ENCODE measurements at places on chromosomes 5 and 9.

GRCh38 chr5:24363789-24364481 lies 280.8 kb downstream of the CDH10 start:
- DNase-seq = no peak

GRCh38 chr9:68802525-68803015 lies 97.5 kb downstream of the PIP5K1B start:
- DNase-seq = no peak

DNA sequence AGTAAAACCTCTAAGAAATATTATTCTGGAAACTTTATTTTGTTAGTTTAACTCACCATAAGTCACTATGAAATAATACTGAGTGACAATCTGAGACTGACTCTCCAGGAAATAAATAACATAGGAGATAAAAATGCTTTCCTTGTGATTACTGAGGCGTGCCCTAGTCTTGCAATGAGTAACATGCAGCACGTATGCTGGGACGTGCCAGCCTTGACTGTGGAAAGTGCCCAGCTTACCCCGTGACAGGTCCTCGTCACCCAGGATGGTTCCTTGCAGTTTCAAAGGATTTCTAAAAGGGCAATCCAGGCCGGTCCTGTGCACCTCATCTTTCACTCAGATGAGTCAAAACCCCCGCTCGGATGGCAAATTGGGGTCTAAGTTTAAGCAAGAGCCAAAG lies 720.8 kb upstream of the ADAMTS16 start:
- no peak for DNase-seq

DNA sequence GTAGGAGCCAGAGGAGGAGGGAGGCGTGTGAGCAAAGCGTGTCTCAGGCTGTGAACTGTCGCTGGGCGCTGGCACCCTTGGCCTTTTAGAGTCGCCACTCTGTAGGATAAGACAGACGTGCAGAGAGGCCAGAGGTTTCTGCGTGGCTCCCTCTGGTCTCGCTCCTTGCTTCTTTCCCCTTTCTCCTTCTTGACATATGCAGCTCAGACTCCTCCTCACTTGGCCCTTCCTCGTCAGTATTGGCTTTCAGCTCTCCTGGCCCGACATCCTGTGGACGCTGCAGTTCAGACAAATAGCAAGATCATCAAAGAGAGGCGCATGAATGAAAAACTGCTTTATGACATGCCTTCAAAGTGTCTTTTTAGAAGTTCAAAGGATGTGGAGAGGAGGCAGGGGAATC lies 116.8 kb upstream of the SPRY4 start:
- no peak for DNase-seq

- no peak for DNase-seq
Observed at GRCh38 chr9:121582641-121583040, 68.8 kb upstream of the DAB2IP start.

DNA sequence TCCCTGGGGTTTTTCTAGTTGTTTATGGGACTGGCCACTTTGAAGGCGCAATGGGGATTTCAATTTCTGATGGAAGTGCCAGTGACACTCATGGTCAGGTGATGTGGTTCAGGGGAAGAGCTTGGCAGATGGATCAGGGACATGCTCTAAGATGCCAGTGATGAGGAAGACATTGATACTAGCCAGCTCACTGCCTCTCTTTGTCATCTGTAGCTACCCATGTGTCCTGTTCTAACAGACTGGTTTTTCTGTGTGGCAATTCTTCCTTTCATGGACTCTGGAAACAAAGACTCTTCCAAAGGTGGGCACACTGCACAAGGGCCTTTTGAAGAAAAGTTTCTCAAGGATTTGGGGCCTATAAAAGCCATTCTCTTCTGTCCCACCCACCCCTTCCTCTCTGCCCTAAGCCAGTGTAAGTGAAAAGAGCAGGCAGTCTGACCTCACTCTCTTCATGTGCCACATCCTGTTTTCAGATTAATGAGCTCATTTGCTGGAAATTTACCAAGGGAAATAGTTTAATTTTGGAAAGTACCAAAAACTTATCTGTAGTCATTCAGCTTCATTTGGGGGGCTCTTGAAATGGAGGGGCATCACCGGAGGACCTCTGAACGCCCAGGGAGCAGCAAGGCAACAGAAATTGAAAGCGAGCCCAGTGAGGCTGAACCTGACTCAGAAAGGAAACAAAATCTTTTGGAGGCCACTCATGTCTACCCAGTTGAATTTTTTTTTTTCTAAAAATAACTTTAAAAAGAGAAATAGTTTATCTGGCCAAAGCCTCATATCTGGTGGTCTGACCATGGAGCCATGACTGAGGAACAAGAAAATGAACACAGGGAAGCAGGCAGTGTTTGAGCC lies 4.9 kb upstream of the TRAF1 start:
- peak; percentile 48 for DNase-seq

- no peak for DNase-seq
Observed at GRCh38 chr5:102975045-102975444, 144.9 kb downstream of the GIN1 start.

GRCh38 chr9:79939819-79940218 lies 368.1 kb downstream of the TLE4 start:
- DNase-seq = no peak

DNA sequence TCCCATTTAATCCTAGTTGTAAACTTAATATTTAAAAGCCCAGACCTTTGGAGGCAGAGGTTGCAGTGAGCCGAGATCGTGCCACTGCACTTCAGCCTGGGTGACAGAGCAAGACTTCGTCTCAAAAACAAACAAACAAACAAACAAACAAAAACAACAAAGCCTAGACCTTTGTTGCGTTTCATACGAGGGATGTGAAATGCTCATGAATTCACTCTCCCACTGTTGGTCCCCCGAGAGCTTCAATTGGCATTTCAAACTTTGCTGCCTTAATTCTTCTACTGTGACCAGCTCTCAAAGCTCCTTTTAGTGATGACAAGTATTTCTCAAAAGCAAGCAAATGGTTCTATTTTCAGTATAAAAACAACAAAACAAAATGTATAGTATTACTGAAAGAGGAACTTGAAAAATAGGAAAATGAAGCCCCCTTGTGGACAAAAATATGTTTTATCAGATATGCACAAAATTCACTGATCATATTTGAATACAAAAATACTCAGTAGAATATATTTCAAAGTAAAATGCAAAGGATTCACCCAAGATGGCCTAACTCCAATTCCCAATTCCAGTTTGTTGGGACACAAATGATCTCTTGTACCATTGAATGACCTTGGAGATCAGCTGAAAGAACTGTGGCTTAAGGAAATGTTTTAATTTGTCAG lies 140.4 kb downstream of the ESM1 start:
- DNase-seq = no peak

- no peak for DNase-seq
Observed at GRCh38 chr5:109921735-109922380, 232.1 kb downstream of the MAN2A1 start.

- no peak for DNase-seq
Observed at GRCh38 chr9:69023650-69024049, 9.7 kb upstream of the PRKACG start.

DNA sequence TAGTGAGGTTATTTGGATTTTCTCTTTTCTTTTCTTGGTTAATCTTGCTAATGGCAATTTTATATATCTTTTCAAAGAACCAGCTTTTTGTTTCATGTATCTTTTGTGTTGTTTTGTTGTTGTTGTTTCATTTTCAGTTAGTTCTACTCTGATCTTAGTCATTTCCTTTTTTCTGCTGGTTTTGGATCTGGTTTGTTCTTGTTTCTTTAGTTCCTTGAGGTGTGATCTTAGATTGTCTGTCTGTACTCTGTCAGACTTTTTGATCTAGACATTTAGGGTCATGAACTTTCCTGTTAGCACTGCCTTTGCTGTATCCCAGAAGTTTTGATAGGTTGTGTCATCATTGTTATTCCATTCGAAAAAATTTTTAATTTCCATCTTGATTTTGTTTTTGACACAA lies 399.7 kb downstream of the TLE1 start:
- no peak for DNase-seq

DNA sequence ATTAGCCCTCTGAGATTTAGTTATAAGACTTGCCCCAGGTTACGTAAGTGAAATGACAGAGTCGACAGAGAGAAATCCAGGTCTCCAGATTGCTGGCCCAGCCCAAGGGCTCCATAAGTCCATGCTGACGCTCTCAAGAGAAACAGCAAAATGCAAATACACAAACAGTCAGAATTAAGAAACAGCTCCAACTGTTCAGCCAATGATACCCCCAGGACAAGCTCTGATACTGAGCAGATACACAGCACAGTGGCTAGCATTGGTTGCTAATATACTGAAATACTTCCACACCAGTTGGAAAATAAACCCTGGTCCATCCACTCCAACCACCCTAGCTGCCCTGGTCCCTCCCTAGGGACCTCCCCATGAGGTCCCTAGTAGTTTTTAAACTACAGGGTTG lies 94.2 kb downstream of the CDK5RAP2 start:
- DNase-seq = no peak

DNA sequence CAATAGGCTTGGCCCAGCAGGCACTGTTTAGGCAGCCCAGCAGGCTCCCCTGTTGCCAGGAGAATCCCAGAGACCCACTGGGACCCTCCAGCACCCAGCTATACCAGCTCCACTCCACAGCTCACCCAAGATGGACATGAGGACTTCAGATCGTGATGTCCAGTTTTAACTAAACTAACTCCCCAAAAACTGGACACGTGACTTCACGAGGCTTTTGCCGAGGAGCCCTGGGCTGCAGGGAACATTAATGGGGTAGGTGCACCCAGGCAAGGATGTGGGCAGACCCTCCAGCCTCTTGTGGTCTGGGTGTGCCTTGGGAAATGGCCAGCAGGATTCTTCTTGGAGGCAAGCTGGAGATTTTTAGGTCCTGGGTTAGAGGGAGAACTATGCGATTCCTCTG lies 8.9 kb upstream of the NKD2 start:
- DNase-seq = no peak

- DNase-seq = no peak
Observed at GRCh38 chr5:147918899-147919298, 12.6 kb upstream of the C5orf46 start.

DNA sequence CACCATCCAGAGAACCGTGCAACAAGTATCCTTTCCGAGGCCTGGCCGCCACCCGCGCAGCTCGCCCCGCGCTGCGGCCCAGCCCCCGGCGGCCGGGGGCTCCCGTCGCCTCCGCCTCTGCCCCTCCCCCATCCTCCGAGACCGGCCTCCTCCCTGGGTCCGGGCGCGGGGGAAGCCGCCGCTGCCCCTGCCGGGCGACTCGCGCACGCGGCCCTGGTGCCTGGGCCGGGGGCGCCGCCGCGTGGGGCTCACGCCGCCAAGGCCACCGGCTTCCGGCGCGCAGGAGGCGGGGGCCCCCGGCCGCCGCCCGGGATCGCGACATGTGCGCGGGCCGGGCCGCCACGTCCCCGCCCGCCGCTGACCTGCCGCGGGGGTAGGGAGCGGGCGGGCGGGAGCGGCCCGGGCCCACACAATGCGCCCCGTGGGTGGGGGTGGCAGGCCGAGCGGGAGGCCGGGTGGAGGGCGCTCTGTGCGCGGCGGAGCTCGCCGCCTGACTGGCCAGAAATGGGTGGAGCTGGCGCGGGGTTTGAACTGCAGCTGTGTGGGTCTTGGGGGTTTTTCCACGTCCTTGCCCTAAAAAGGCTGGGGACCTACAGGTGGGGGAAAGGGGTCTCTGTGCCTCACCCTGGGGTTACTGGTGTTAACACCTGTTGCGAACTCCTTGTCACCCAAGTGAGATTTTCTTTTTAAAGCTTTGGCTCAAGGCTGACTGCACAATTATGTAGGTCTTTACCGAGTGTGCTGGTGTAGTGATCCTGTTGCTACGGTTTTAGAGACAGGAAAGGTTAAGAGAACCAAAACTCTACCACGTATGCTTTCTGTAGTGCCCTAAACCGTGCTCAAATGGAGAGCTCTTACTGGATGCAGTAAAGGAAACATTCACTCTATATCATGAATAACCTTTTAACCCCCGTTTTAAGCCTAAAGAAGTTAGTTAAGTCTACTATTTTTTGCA lies 32.3 kb downstream of the TNPO1 start:
- peak; percentile 46 for DNase-seq

- no peak for DNase-seq
Observed at GRCh38 chr5:42767491-42768105, 11.0 kb downstream of the CCDC152 start.

DNA sequence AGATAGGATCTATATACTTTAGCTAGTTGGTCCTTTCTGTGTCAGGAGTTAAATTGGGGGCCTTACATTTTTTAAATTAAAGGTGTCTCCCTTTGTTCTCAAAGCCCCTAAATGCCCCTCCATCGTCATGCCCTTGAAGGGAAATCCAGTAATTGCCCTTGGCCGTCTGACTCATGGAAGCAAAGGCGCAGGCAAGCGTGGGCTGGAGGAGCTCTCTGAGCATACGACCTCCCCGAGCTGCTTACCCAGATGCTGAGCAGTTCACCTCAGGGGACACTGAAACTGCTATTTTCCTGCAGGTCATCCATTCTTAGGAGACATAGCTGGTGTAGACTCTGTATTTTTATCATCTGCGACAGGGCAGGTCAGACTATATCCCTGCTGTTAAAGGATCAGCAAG lies 23.0 kb downstream of the PCSK1 start:
- DNase-seq = no peak

DNA sequence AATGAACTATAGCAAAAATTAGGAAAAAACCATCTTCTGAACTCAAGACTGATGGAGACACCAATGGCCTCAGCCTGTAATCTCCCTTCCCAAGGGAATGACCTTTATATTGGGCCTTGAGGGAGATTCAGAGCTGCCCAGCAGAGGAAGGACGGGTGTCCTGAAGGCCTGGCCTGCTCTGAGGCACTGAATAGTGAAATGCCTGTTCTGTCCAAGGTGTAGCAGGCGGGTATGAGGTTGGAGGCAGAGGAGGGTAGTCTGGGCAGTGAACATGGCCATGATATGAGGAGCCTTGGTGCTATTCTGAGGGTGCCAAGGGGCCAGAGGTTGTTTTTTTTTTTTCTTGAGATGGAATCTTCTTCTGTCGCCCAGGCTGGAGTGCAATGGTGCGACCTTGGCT lies 25.0 kb downstream of the PSD2 start:
- no peak for DNase-seq
